Activated CD4-positive, alpha-beta T cell treated with anti-CD3 and anti-CD28 coated beads, Interleukin-10, Interleukin-2, amounts not matched to agents 100 ng/mL and 50 ng/mL, durations not matched to agents 16 hours and 8 hours (primary cell): ENCODE measurements at places on chromosomes 5 and 9.

DNA sequence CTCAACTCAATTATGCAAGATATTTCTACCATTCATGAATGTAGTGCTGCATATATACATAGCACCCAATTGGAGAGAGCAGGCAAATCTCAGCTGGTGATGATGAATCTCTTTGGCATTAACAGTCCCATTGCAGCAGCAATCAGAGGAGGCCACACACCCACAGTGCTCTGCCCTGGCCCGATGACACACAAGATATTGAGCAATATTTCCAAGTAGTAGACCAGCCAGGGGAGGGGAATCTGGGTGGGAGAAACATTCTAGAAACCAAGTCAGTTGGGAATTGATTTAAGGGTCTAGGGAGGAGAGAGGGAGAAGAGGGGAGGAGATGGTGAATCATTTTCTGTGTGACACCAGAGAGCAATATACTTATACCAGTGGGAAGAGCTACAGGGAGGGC lies 14.9 kb upstream of the C5orf63 start:
- no peak for DNase-seq

DNA sequence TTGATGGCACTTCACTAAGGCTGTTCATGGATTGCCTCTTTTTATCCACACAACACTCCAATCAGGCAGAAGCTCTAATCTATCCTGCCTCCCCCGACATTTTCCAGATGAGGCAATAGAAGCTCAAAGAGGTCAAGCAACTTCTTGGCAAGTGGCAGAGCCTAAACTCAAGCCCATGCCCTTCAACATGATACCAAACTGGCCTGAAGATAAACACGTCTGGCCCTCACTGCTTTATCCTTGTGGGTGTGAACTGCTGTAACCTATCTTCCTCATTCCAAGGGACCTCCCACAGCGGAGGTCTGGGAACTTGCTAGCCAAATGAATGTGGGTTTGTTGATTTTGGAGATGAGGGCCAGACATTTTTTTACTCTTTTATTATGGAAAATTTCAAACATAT lies 9.5 kb downstream of the SLC35A4 start:
- no peak for DNase-seq

- DNase-seq = no peak
These were observed 64.6 kb upstream of the RASGRF2 start for GRCh38 chr5:80895523-80895922.

- no peak for DNase-seq
These were observed 444.5 kb downstream of the SH3GL2 start for GRCh38 chr9:18023332-18023731.

DNA sequence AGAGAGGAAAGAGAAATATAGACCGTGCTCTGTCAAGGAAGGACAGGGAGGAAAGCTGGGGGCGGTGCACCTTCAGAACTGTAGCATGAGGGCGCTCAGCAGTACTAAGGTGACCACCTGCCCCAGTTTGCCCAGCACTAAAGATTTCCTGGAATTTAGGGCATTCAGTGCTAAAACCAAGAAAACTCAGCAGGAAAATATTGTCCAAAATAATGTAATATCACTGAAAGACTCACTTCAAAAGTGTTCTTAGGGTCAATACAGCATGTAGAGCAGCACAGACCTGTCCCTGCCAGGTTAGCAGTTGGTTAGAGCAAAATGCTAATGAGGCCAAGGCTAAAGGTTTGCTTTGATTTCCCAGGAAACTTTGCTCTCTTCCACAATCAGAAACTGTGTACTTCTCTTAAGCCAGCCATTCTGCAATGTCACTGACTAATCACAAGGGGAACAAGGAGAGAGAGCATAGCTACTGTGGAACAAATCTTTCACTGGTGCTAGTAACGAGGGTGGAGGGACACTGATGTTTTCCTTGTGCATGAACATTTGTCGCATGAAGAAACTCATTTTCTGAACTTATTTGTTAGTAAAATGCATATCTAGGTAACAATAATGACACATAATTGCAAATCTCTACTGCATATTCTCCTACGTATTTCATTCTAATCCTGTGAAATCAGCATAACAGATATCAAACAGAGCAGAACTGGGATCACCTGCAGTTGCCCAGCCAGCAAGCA lies 53.0 kb upstream of the GRAMD2B start:
- DNase-seq = no peak

- DNase-seq = peak; percentile 90
These were observed 10.6 kb upstream of the PPP1R26 start for GRCh38 chr9:135468854-135469521.

GRCh38 chr5:116045821-116046220 lies 13.5 kb downstream of the ARL14EPL start:
- no peak for DNase-seq

GRCh38 chr5:883475-884181 lies 9.0 kb downstream of the BRD9 start:
- DNase-seq = no peak

DNA sequence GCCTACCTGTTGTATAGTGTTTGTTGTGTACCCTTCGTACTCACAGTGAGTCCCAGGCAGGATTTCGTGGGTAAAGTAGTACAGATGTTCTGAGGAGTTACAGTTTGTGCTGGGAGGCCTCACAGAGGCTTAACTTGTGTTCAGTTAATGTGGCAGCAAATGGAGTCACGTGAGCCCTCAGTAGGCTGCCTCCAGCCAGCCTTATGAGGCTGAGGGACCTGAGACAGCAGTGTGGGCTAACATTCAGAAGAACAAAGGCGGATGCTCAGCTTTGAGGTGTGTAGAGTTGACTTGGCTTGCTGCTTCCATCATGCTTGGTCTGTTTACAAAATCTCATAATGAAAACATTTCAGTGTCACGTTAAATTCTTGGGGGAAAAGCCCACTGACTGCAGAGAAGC lies 118.1 kb downstream of the TRIO start:
- DNase-seq = no peak

DNA sequence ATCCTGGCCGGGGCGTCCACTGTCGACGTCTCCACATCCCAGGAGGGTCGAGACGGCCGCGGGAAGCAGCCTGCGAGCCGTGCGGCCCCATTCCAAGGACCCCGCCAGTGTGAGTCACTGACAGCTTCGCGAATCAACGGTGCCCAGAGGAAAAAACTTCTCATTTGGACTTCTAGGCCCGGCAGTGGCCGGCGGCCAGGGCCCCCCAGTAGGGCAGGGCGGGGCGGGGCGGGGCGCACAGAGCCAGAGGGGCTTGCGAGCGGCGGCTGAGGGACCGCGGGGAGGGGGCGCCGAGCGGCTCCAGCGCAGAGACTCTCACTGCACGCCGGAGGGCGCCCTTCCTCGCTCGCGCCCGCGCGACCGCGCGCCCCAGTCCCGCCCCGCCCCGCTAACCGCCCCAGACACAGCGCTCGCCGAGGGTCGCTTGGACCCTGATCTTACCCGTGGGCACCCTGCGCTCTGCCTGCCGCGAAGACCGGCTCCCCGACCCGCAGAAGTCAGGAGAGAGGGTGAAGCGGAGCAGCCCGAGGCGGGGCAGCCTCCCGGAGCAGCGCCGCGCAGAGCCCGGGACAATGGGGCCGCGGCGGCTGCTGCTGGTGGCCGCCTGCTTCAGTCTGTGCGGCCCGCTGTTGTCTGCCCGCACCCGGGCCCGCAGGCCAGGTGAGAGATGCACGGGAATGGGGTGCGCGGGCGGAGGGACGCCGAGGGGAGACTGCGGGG lies at the start of gene F2R:
F2R (plus strand) TSS at position 391 of the 720 bp plus-strand sequence; CDS start at position 573, 182 bp downstream.
- DNase-seq = peak; percentile 71

DNA sequence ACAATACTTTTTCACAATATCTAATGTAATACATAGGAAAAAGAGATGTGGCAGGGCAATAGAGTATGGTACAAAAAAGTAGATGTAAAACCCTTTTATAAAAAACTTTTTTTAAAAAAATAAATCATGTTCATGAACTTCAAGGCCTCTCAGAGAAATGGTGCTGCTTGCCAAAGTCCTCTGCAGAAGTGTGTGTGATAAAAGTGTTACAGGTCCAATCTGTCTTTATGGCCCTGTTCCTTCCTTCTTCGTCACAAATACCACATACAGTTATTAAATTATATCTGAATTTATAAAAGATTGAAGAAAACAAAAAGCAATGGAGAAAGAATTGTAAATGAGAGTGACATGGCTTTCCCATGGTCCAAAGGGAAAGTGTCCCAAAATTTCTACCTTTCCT lies 21.7 kb upstream of the CCNH start:
- DNase-seq = no peak

DNA sequence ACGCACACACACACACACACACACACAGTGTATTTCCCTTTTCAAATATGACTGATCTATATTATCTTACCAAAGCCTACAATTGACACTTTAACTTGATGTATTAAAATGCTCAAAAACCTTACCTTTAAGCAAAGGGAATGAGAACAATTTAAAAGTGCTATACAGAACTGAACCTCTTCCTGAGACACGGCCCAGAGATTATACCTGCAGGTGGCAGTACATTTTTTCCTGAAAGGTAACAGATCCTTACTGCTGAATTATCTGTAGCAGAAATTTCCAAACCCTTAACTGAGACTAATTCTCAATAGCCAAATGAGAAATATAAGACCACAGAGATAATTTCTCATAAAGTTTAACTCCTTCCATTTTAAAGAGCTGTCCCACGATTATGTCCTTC lies 91.1 kb downstream of the MYO10 start:
- no peak for DNase-seq

DNA sequence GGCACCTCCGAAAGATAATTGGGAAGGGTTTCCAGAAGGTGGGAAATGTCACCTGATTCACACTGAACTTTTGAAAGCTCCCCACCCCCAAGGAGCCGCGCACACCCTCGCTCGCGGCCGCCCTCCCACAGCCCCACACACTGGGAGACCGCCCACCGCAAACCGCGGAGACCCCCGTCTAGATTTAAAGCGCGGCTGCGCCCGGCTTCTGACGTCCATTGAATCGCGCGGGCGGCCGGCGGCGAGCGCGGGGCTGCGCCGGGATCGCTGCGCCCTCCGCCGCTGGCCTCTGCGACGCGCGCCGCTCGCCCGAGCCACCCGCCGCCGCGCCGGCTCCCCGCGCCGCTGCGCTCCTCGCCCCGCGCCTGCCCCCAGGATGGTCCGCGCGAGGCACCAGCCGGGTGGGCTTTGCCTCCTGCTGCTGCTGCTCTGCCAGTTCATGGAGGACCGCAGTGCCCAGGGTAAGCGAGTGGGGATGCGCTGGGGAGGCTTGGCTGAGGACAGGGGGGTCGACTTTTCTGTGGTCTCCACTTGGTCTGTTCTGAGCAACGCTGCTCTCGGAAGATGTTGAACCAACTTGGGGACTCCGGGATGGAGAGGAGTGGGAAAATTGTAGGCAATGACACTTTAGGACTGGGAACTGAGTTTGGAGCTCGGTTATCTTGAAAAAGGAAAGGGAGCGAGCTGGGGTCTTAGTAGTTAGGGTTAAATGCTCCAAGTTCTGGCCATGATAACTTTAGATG lies at the start of gene FST:
FST (plus strand) TSS at position 214 of the 743 bp plus-strand sequence; CDS start at position 377, 163 bp downstream.
- DNase-seq = no peak

- no peak for DNase-seq
These were observed 103.1 kb upstream of the DMRT1 start for GRCh38 chr9:738209-738915.

DNA sequence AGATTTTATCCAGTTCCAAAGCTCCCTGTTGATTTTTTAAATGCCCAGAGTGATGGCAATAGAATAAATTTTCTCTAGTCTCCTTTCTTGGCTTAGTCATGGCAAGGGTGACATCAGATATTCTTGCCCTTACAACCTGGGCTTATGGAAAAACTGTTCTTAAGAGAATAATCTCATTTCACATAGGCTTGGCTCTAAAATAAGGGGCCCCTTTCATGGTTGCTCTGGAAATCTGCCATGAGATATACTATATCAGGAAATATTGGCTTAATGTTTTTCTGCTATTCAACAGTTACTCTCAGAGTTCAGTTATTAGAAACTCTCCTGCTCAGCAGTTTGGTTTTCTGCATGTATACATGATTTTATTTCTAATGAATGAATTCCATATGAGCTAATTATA lies 7.8 kb downstream of the HMHB1 start:
- DNase-seq = no peak

- DNase-seq = peak; percentile 8
These were observed 15.4 kb downstream of the SLC36A3 start for GRCh38 chr5:151288180-151288579.

DNA sequence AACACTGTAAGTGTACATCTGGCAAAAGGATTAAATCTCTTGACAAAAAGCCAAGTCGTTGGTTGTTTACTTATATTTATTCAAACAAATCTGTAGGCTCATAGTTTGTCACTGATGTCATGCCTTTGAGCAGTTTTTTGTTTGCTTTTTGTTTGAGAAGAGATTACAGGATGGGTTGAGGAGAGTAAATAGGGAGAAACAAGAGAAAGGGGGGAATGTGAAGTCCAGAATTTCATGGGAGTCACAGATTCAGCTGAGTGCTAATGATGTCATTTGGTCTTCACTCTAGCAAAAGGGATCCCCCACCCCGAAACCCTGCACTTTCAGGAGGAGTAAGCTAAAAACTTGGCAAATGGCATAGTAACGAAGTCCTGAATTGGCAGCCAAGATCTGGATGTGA lies 337.4 kb downstream of the GLIS3 start:
- DNase-seq = no peak

DNA sequence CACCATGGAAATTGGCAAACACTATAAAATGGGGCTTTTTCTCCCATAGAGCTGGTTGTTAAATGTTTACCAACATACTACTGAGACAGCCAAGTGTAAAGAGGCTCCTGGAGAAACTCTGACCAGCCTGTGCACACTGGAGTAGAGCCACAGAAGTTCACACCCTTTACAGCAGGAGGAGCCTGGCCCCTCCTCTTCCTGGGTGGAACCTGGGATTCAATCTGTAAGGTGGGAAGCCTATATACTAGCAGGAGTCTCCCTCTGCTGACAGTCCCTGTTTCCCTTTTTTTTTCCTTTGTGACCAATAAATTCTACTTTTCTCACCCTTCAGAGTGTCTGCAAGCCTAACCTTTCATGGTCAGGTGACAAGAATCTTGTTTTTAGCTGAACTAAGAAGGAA lies 10.4 kb upstream of the SLC30A5 start:
- no peak for DNase-seq

- no peak for DNase-seq
These were observed 7.0 kb upstream of the IZUMO3 start for GRCh38 chr9:24552526-24553182.

- no peak for DNase-seq
These were observed 249.3 kb downstream of the ICE1 start for GRCh38 chr5:5671823-5672222.

DNA sequence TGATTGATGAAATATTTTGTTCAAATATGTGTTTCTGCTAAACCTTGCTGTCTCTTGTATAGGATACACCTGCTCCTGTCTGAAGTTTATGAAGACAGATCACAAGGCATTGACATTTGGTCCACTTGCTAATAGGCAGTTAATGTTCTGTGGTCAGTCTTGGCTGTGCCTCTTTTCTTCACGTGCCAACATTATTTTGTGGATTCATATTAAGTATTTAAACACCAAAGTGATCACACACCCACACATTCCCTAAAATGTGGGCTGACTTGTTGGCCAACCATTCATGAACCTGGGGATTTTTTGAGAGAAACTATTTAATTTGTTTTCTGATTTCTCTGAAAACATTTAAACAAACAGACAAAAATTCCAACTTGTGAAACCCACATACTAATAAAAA lies 33.7 kb downstream of the ZNF462 start:
- no peak for DNase-seq

GRCh38 chr9:5326187-5326586 lies 13.5 kb downstream of the RLN1 start:
- DNase-seq = no peak
